ENCODE measurements at places on chromosomes 4 and X. TPM values are rescaled to one million over a fixed set of nuclear protein-coding genes. Genes with fewer than 3 reads are reported as not detected.

- DNase-seq = no peak
Observed at GRCh38 chr4:166816890-166817289, 417.4 kb downstream of the SPOCK3 start.

DNA sequence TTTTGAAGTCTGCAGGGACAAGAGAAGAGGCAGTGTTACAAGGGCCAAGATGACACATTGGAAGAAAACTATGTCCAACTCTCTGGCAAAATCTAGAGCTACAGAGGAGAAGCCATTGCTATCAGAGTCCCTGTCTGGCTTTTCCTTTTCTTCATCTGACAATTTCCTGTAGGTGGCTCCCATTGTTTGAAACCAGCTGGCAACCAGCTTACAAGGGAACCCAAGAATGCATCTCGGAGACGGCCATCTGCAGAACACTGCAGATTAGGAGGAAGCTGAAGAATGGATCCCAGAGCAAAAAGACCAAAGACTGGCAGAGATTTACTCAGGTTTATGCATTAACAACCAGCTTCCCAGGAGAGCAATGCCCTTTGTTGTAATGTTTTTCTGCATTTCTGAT, 216.2 kb upstream of the CTSO start:
- DNase-seq = no peak

DNA sequence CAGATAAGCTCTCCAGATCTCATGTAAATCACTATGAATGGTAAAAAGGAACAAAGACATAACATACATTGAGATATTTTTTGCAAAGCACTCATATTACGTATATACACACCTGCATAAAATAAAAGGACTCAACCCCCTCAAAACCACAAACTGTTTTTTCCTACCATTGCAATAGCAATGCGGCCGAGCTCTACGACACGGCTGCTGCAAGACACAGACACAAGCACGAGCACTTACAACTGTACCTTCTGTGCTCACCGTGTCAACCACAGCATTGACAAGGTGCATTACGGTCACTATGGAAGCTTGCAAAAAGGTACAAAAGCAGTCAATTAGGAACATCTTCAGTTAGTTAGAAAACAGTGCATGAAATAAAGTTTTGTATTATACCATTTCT, 37.1 kb upstream of the MTNR1A start:
- no peak for DNase-seq

GABRG1 gene
- total RNA-seq = not detected

HSFX2 gene
- not detected for total RNA-seq

MAGT1 gene
- 41.0 TPM for total RNA-seq

- no peak for DNase-seq
Observed at GRCh38 chrX:18065956-18066355, 154.7 kb downstream of the BEND2 start.

DNA sequence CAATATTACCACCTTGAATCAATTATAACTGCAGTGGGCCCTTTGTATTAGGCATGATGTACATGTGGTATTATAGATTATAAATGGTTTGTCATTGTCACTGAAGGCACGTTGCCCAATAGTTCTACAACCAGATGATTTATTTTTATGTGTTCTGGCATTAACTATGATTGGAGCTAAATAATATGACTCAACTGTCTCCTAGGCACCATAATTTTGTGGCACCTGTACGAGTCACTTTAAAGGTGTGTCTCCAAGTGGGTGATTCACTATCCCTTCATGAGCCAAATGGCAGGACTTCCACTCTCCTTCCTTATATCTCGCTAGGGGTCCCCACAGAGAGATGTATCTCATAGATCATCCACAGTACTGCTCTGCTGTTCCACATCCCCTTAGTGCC, 6.1 kb upstream of the SMPX start:
- DNase-seq = no peak

GRCh38 chrX:20712811-20713210, 446.1 kb upstream of the RPS6KA3 start:
- DNase-seq = no peak

C4orf50 gene
- 0.02 TPM for total RNA-seq

SLC26A1 gene
- 0.84 TPM for total RNA-seq

DNA sequence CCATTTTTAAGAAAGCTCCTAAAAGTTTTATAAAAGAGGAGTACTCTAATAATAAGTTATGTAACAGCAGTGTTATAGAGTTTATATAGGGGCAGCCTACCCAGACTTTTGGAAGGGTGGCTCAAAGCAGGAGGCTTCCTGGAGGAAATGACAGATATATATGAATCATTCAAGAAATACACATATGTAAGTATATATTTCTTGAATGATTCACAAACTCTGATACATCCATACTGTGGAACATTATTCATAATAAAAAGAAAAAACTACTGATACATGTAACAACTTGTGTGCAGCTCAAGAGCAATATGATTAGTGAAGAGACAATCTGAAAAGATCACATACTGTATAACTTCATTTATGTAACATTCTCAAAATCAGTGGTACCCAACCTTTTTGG, 166.2 kb downstream of the WDFY3 start:
- no peak for DNase-seq

JCHAIN gene
- total RNA-seq = not detected

DNA sequence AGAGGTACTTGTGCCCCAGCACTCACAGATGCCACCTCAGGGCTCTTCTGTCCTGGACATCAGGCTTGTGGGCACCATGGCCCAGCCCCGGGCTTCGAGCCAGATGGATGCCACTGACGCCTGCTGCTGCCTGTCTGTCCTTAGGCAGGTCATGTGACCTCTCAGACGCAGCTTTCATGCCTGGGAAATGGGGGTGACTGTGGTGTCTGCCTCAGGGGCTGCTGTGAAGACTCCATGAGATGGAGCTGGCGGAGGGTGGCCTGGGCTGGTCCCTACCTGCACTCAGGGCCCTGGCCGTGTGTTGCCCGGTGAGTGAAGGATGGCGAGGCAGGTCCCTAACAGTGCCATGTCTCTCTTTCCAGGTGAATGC, 6.5 kb downstream of the CPZ start:
- DNase-seq = no peak

SULT1E1 gene
- not detected for total RNA-seq

- no peak for DNase-seq
Observed at GRCh38 chrX:44569122-44569521, 26.5 kb upstream of the FUNDC1 start.

GRCh38 chr4:48178931-48179330, 44.9 kb upstream of the TXK start:
- no peak for DNase-seq

DNA sequence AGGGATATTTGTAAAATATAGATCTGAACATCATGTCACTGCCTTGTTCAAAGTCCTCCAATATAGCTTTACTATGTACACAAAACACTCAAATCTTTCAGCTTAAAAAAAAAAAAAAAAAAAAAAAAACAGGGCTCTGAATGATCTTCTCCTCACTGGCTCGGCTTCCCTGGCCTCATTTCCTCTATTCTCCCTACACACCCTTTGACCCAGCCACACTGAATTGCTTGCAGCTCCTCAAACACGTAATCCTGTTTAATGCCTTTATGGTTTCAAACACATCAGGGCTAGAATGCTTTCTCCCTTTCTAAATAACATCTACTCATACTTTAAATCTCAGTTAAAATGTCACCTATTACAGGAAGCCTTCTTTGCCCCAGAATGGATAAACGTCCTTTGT, 60.8 kb downstream of the MTMR8 start:
- DNase-seq = no peak
